Suppressor macrophage (primary cell): ENCODE measurements at places on chromosomes 4 and X.

DNA sequence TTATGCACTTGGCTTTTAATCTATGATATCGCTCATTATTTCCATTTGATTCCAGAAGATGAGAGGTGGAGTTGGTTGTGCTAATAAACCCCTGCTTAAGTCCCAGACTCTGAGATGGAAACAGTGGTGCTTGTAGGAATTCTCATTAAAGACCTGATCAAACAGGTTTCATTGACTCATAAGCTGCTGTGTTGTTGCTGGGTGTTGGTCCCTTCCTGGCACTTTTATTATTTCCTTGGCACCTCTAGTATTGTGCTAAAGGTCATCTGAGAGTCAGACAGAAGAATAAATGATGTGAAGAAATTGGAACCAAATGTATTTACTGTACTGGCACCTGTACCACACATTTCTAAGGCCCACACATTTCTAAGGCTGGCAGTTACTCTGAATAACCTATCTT is 544.7 kb upstream of the NR3C2 start:
- no peak for DNase-seq

DNA sequence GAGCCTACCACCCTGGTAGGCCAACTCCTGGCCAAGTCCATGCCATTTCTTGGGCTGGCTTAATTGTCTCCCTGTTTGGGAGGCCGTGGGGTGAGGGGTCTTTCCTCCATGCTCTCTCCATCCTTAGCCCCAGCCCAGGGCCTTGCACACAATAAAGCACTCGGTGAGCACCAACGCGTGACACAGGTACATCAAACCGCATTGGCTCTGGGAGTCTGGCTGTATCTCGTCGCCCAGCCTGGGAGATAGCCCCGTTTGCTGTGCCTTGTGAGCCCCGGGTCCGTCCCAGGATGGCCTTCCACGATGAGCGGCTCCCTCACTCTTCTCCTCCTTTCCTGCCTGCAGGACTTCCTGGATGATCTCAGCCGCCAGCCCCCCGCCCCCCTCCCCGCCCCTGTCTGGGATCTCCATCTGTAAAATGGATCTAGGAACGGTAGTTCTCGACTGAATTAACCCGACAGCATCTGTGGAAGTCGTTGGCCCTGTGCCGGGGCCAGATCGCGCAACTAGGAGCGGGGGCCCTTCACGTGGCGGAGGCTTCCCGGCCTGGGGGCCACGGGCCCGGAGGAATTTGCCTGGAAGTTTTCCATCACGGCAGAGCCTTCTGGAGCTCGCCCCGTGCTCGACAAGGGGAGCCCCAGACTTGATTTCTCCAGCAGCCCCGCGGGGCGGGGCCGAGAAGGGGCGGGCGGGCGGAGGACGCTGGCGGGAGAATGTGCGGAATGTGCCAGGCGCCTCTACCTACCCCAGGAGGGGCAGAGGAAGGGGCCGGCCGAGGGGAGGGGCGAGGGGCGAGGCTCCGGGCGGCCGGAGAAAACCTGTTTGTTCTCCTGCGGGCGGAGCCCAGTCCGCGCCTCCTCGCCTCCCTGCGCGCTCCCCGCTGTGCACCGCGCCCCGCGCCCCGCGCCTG is at the start of gene ZNF185:
Gene ZNF185 (plus strand): TSS at position 846 of the 910 bp plus-strand sequence. CDS start 16,423 bp downstream, outside the sequence.
- no peak for DNase-seq

DNA sequence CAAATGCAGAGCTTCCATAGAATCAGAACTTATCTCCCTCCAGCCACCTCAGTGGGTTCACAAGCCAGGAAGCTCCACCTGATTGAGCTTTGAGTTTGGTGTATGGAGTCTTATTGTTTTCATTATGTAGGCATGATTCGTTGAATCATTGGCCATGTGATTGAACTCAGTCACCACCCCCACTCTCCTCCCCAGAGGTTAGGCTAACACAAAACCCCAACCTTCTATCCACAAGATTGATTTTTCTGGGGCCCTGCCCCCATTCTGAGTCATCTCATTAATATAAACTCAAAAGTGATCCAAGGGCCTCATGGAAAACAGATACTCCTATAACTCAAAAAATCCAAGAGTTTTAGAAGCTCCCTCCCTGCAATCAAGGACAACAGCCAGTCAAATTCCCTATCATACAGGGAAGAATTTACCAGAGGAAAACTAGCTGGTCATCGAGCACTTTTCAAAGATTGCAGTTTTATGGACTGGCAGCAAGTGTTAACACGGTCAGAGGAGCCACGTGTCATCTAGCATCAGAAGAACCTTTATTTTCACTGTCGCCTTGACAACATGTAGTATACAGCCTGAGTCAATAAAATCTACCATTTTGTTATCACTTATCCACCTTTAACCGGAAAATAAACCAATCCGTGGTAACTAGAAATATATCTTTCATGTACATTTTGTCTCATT is 35.9 kb upstream of the GUCY1B1 start:
- no peak for DNase-seq

- DNase-seq = no peak
Observed at GRCh38 chr4:8516061-8516573, 64.1 kb upstream of the GPR78 start.
